ENCODE measurements at places on chromosomes 11 and 22.
A peak's percentile ranks its signal among the peaks of the same experiment; 100 is the strongest.

- DNase-seq, result no peak
Observed at GRCh38 chr11:119525180-119525866, 102.4 kb upstream of the THY1 start.

- no peak for DNase-seq
Observed at GRCh38 chr11:44778195-44779100, 51.7 kb downstream of the TSPAN18 start.

DNA sequence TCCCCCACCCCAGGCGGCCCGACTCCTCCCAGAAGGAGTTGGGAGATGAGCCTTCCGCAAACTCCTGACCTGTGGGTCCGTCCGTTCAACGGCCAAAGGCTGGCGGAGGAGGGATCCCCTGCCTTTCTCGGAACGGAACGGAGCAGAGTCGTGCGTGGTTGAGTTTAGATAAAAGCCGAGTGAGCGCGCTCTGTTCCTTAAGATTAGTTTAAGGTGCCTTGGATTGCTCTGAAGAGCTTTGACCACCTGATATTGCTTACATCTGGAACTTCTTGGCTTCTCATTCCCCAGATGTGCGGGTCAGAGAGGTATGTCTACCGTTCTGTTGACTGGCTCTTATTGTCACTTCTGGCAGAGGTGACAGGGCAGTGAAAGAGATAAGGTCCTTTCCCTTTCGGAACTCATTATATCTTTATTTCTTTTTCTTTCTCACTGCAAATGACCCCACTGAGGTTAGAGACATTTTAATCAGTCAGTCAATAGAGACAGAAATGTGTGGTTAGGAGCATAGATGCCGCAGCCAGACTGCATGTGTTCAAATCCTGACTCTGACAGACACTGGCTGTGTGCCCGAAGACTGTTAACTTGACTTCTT lies at the start of gene TRIM6:
Gene TRIM6 (plus strand): TSS at position 31 of the 595 bp plus-strand sequence. CDS start 261 bp downstream, at position 292.
- DNase-seq, result no peak

- DNase-seq, result no peak
Observed at GRCh38 chr11:116519499-116519898, 253.3 kb downstream of the BUD13 start.

DNA sequence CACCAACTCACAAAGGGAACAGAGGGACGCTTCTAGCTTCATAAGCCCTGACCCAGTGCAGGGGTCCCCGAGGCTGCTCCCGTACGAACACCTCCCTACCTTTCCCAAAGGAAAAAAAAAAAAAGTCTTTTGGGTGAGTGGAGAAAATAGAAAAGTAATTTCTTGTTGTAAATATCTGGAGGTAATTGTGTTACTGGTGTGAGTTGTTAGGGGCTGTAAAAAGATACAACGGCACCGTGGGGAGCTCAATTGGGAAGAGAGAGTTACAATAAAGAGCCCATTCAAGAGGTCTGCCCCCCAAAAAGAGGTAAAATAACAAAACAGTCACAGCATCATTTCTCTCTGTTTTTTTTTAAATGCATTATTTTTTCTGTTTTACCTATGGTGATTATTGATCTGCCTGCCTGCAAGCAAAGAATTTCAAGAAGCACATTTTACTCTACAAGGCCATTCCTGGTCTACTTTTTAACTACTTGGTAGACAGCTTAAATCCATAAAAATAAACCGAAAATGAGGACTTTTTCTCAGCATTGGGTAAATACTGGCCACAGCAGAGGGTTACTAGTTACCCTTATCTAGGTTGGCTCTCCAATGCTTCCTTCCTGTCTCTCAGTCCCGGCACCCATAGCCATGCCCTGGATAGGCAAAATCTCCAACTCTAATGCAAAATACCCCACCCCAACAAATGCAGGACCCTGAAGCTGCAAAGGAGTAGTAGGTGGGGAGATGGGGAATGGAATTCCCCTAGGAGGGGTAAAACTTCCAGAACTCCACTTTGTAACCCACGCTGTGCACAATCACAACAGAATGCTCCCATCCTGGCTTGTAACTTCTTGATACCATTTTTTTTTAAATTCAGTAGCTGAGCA lies 3.1 kb downstream of the PAX6 start:
- DNase-seq, result no peak

GRCh38 chr22:40024201-40025061 lies 29.7 kb downstream of the FAM83F start:
- peak; percentile 33 for DNase-seq

DNA sequence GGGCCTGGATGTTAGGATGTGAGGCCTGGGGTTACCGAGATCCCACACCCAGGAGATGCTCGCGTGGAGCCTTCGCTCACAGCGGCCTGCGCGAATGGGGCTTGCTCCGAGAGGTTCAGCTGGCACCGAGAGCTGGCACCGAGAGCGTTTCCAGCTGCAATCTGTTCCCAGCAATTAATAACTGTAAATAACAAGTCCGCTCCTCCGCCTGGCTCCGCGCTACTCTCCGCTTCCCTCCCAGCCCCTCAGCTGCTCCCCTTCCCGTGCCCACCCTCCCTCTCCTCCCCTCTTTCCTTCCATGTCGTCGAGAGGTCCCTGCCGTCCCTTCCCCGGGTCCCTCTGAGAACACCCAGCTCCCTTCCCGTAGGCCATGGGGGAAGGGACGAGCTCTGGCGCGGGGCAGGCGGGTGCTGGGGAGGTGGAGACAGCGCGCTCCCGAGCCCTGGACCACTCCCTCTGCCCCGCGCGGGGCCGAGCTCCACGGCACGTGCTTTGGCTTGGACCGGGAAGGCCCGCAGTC lies 110.8 kb downstream of the WNT7B start:
- DNase-seq, result no peak

DNA sequence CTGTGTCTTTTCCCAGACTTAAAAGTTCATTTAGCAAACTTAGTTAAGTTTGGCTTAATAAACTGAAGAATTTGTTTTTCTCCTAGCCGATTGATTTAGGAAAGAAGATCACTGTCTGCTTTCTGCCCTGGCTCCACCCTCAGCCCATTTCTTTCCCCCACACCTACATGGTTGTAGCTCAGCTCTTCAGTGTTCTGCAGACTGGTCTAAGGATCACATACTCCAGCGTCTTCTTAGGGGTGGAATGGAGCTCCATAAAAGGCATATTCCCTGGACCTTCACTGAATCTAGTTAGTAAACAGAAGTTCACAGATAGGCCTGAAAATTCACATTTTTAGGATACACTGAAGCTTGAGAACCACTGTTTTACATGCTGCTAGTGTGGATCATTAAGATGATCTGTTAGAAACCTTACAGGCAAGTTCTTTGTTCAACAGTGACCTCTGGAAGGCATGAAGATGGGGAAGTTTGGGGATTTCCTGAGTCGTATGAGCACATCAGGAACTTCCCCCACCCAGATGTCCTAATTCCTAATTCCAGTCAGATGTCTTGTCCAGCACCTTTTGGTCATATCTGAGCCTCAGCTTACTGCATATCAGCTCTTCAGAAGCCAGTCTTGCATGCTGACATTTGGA lies 16.8 kb downstream of the PIWIL4 start:
- DNase-seq, result no peak

DNA sequence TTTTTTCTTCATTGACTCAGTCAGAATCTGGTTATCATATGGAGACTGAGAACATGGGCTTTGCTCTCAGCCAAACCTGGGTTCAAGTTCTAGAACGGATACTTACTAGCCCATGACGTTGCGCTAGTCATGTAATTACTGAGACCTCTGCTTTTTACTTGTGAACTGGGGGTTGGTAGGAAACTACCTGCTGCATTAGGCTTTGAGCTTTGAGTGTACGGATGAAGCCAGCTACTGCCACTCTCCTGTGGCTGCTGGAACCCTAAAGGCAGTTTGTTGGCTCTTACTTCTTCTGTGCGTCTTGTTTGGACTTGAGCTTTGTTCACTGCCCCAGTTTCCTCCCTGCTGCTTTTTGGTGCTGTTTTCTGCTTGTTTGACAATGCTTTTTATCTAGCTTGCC lies 18.1 kb downstream of the PPP6R2 start:
- no peak for DNase-seq

GRCh38 chr11:44621140-44621681 lies 55.7 kb downstream of the CD82 start:
- no peak for DNase-seq

DNA sequence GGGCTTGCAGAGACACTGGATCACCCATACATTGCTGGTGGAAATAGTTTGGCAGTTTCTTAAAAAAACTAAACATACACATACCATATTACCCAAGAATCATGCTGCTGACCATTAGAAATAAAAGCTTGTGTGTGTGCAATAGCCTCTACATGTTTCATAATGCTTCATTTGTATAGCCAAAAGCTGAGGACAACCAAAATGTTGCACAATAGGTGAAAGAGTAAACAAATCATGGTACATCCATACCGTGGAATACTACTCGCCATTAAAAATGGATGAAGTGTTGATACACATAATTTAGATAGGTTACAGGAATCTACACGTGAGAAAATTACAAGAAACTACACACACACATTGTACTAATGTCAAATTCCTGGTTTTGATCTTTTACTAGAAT lies 6.5 kb downstream of the KBTBD3 start:
- no peak for DNase-seq

- DNase-seq, result no peak
Observed at GRCh38 chr11:6390718-6391469, 620 bp downstream of the SMPD1 start.

DNA sequence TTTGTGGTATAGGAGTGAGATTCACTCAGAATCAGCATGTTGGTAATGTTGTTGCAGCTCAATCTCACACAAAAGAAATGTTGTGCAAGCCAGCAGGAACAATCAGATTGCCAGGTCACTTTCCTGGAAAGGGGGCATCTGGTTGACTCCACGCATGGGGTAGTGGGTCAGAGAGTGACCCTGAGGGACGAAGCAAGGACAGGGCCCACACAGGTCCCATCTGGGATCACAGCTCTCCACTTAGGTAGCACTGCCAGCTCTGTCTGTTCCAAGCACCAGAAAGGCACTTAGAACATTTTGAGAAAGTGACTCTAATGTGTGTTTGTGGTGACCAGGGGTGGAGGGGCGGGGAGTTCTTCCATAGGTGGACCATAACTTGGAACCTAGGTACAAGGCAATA lies 109.5 kb downstream of the RASSF10 start:
- no peak for DNase-seq

- DNase-seq, result no peak
Observed at GRCh38 chr11:73466643-73467042, 90.4 kb downstream of the RELT start.

GRCh38 chr22:44365191-44365590 lies 52.4 kb upstream of the SHISAL1 start:
- DNase-seq, result no peak

DNA sequence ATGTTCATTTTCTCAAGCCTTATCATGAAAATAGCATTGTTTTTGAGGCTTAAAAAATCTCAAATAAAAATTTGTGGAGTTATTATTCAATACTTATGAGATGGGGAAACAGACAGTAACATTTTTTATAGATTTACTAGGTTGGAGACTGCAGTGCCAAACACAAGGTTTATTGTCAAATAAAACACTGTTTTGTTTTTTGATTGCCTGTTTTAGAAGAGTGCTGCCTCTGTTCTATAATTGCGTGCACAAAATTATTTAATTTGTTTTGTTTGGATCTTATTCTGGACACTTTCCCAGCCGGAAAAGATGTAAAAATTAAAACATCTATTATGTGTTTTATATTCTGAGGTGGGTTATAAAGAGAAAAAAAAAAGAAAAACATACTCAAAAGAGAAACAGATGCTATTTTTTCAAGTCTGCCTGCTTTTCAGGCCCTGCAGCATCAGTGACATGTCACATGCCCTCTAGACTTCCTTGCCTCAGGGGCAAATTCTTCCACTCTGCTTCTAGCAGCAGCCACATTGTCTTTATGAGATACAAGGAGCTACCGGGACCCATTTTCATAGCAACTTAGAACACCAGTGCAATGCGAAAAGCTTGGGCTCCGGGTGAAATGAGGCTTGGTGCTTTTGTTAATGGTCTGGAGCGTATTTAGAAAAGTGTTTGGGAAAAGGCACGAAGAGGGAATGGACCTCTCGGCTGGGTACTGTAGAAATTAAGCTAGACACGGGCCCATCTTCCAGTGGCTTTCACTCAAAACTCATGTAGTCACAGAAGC lies 77.5 kb downstream of the EFCAB6 start:
- no peak for DNase-seq

DNA sequence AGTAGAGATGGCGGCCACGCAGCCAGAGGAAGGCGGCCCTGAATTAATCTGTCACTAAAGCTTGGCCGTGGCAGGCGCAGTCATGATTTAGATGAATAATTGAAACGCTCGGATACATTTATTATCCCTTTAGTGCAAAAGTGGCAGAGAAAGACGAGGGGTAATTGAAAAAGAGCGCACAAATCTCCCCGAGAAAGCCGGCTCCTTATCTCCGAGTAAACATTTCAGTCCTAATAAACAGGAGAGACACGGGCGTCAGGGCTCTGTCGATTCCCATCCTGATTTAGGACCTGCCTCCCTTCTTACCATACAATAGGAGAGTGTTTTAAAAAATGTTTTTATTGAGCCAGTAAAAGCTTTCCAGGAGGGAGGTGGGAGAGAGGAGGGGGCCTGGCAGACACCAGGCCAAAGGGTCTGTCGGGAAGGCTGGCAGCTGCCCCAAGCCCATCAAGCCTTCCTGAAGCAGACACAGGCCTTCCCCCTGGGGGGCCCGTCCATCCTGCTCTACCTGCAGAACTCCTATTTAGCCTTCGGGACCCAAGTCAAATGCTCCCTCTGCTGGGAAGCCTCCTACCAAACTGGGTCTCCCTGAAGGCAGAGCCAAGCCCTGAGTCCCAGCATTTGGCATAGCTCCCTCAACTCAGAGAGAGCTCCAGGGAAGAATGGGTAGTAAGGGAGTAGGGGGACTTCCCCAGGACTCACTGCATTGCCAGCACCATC lies 22.8 kb downstream of the OTUB1 start:
- DNase-seq, result no peak

- DNase-seq, result no peak
Observed at GRCh38 chr11:101008961-101009689, 120.5 kb downstream of the PGR start.

DNA sequence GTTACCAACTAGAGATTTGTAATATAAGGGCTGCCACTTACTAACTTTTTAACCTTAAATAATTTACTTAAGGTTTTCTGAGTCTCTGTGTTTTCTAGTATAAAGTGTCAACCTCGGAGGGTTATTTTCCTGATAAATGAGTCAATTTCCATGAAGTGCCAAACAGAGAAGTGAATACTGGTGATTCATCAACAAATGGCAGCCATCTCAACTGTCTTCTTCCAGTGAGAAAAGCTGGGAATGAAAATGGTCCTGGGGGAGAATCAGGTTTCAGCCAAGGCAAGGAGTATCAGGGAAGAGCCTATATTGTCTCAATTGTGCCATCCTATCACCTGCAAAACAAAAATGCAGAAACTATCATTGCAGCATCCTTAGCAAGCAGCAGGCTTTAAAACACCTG lies 129.1 kb downstream of the LUZP2 start:
- DNase-seq, result no peak

DNA sequence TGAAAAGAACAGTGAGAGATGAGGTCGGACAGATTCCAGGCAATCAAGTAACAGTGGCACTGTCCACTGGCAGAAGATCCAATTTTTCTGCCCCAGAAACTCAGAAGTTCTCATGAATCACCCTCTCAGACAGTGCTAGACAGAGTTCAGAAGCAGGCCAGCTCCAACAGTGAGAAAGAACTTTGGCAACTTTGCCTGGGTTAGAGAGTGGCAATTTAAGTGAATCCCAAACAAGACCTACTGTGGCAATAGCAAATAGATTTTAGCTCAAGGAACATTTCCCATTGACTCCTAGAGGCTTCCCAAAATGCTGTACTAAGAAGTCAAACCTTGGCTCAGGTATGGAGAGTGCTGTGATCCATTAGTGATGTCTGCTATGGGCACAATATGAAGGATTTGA lies 12.3 kb downstream of the CD44 start:
- DNase-seq, result no peak

- no peak for DNase-seq
Observed at GRCh38 chr11:132638423-132638822, 893.9 kb downstream of the OPCML start.
